Activated T-helper 2 cell treated with anti-CD3 and anti-CD28 coated beads, Interferon-gamma antibody, Interleukin-2, Interleukin-4, amounts not matched to agents 10 μg/mL and 5 μg/mL and 100 μg/mL, durations not matched to agents 14 hours and 24 hours and 36 hours (primary cell): ENCODE measurements at places on chromosomes 13 and 19. TPM values are rescaled to one million over a fixed set of nuclear protein-coding genes. Genes with fewer than 3 reads are reported as not detected.

GRCh38 chr19:3285647-3286176 lies 61.3 kb downstream of the CELF5 start:
- no peak for DNase-seq

DNA sequence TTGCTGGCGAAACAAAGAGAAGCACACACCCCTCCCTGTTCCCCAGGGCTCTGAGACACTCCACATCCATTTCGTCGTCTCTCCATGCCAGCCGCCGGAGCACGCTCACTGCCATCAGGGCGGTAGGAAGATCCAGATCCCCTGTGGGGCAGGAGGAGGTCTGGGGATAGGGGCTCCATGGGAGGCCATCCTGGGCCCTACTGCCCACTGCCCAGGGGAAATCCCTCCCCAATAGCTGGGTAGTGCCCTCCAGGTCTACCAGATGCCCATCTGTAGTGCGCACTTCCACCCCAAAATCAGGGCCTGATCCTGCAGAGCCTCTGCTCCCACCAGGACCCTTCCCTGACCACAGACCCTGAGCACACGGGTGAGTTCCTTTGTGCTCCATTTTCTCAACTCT lies 80.3 kb downstream of the EFNB2 start:
- no peak for DNase-seq

DNA sequence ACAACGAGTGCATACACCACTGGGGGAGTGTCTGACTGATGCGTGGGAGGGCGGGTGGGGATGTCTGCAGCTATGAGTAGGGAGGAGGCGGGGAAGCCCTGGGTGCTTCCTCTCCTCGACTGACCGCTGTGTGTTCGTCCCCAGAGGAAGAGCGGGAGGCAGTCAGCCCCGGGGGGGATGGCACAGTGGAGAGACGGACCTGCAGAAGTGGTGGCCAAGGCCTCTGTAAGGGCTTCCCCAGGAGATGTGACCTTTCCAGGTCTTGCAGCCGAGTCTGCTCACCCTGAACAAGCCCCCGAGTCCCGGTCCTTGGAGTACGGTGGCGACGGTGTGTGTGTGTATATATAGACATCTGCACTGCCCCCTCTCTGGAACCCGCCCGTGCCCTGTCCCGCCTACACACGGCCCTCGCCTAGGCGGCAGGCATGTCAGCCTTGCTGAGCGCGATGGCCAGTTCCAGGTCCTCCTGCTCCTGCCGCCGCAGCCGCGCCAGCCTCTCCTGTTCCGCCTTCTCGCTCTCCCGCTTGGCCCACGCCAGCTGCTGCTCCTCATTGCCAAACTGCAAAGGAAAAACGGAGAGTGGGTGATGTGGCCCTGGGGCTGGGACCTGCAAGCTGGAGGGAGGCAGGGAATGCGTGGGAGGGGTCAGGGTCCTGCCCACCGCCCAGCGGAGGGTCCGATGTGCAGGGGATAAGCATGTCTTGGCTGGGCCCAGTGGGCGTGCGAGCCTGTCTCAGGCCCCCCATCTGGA lies 30.8 kb downstream of the KLF2 start:
- no peak for DNase-seq

Gene ZNF256
- 2.7 and 3.0 TPM in 2 replicates for total RNA-seq

GRCh38 chr13:109274188-109274821 lies 512.1 kb downstream of the IRS2 start:
- no peak for DNase-seq

Gene ZNF497
- 0.76 and 2.2 TPM in 2 replicates for total RNA-seq

GRCh38 chr19:42226886-42227285 lies 6.8 kb downstream of the ZNF526 start:
- DNase-seq = no peak

DNA sequence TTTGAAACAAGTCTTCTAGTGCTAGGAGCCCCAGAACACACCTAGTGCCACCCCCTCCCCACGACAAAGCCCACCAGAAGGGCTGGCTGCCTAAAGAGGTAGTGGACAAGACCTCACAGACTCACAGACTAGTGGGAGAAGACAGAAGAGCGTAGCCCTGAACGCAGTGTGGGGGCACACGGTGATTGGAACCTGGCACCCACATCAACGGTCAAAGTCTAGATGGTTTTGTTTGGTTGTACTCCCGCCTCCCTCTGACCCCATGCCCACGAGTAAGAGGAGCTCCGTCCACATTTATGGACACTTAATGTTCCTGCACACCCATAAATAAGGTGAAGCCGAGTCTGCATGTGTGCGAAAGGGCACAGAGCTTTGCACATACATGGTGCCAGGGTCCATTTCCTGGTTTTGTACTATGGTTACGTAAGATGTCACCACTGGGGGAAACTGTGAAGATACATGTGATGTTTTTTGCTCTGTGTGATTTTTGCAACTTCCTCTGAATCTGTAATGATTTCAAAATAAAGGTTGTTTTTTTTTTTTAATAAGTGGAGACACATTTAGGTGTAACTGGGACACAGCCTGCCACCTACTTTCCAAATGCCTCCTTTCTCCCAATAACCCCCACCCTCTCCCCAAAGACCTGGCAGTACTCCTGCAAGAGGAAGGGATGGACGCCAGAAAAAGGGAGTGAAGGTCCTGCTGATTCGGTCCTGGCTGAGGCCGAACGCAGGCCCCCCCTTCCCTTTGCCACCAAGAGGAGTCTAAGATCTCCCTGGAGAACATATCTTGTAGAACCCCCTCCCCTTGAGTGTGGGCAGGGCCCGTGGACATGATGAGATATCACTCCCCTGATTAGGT lies 72.8 kb downstream of the GNG7 start:
- no peak for DNase-seq

DNA sequence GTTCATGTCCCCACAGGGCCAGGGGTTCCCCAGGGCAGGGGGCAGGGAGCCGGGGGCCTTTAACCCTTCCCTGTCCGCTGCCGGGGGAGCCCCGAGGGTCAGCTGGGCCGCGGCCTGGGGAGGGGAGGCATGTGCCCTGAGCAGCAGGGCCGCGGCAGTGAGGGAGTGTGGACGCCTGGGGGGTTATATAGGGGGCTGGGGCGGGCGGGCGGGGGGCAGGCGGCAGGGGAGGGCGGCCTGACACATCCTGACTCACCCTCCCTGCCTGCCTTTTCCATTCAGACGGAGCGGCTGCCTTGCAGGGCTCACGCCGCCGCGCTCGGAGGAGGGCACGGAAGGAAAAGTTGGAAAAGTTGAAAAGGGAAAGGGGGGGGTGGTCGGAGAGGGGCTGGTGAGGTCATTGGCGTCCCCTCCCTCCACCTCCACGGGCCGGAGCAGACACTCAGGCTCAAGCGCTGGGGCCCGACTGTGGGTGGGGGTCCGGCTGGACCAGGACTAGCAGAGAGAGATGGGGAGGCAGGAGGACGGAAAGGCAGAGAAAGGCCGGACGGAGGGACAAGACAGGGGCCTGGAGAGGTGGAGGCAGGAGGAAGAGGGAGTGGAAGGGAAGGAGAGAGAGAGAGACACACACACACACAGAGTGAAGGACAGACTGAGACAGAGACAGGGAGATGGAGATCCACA lies at the start of gene IL11:
TSS of gene IL11 (minus strand) at position 159 of the 684 bp plus-strand sequence. CDS start at position 6, 153 bp downstream.
- no peak for DNase-seq

Gene ZNF723
- total RNA-seq = not detected in 2 replicates

Gene FBXO17
- total RNA-seq = not detected in 2 replicates

Gene OR7D2
- 0.37 and 0.62 TPM in 2 replicates for total RNA-seq

Gene SLC25A41
- total RNA-seq = 0.30 and 0.32 TPM in 2 replicates

Gene ZNF763
- 0.43 and 0.74 TPM in 2 replicates for total RNA-seq

DNA sequence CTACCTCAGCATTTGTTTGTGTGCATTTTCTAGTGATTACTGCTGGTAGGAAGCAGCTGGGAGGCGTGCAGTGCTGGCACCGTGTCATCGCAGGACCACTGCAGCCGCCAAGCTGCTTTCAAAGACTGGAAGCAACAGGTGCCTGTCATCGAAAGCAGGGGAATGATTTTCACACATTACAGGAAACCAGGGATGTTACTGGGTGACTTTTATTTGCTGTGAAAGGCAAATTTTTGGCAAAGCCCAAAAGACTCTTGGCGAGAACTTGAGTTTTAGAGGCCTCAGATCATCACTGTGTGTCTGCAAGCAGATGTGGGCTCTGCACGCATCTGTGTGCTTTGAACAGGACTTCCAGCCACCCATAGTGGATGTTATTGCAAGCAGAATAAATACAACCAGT lies 176.4 kb downstream of the FLT1 start:
- no peak for DNase-seq

Gene PNKP
- 111 and 117 TPM in 2 replicates for total RNA-seq

Gene SIGLEC8
- 0.07 and 0.18 TPM in 2 replicates for total RNA-seq

GRCh38 chr19:11324079-11324661 lies 15.3 kb downstream of the RAB3D start:
- DNase-seq = peak; percentile 41

Gene KCNC3
- total RNA-seq = 17.6 and 19.2 TPM in 2 replicates

Gene KLK10
- total RNA-seq = not detected in 2 replicates

Gene ARHGAP45
- 158 TPM in 2 replicates for total RNA-seq

DNA sequence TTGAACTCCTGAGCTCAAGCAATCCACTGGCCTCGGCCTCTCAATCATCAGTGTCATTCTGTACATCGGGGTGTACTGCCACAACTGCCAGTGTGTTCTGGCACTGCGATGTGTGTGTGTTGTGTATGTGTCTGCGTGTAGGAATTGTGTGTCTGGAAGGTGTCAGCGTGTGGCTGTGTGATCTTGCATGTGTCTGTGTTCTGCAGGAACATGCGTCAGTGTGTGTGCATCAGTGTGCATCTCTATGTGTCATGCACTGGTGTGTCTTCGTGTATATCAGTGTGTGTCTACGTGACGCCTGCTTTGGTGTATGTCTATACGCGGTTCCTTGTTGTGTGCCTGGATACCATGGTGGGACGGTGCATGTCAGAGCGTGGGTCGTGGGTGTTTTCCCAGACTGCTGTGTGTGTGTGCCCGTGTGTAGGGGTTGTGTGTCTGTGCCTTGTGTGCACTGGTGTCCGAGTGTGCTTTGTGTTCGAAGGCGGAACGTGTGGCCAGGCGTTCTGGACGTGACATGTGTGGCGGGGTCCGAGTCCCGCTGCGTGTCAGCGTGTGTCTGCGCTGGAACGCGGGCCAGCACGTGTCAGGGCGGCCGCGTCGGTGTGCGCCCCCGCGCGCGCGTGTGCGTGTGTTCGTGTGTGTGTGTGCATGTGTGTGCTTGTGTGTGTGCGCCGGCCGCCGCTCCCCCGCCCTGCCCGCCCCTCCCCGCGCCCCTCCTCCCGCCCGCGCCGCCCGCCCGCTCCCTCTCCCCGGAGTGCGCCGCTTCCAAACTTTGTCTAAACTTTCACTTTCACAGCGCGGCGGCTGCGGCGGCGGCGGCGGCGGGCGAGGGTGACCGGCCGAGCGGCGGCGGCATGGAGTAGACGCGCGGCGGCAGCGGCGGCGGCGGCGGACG lies at the start of gene NFIX:
TSS of gene NFIX (plus strand) at position 775 of the 895 bp plus-strand sequence. CDS start 363 bp downstream, outside the sequence.
- peak; percentile 57 for DNase-seq

- no peak for DNase-seq
Observed at GRCh38 chr19:55447421-55448174, 4.5 kb upstream of the SHISA7 start.

Gene KLK3
- not detected in 2 replicates for total RNA-seq

DNA sequence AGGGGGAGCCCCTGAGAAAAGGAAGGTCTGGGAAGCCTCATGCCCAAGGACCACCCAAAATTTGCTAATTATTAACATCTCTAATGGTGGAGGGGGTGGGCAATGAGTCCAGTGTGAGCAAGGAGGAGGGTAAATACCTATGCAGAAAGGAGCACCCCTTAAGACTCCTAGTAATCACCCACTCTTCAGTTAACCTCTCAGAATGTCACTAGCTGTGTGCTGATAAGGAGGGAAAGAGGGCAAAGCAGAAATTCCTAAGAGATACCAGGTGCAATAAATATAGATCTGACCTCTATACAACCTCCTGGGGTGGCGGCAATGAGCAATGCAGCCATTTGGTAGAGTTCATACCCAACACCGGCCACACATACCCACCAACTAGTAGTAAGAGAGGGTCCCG lies 12.7 kb upstream of the DPY19L3 start:
- DNase-seq = no peak

DNA sequence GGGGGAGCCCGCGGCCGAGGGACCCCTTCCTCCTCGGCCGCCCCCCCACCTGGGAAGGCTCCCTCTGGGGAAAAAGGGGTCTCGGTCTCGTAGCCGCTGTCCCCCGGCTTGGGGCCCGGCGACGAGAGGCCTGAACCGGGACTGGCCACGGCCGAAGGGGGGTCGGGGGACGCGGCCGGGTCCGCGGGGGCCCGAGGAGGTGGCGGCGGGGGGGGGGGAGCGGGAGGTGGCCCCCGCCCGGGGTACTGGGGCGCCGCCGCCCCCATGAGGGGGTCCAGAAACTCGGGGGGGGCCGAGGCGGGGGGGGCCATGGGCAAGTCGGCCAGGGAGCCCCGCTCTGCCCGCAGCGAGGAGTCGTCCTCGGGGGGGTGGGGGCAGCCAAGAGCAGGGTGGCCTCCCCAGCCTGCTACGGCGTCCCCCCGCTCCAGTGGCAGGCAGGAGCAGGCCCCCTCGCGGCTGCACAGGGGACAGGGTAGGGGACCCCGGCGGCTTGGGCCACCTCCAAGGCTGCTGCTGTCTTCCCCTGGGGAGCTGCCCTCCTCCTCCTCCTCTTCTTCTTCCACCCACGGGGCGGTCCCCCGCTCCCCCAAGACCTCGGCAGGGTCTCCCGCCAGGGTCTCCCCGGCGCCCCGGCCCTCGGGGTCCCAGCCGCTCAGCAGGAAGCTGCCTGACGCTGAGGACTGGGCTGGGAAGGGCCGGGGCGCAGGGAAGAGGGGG lies 12.9 kb downstream of the LMTK3 start:
- DNase-seq = no peak

DNA sequence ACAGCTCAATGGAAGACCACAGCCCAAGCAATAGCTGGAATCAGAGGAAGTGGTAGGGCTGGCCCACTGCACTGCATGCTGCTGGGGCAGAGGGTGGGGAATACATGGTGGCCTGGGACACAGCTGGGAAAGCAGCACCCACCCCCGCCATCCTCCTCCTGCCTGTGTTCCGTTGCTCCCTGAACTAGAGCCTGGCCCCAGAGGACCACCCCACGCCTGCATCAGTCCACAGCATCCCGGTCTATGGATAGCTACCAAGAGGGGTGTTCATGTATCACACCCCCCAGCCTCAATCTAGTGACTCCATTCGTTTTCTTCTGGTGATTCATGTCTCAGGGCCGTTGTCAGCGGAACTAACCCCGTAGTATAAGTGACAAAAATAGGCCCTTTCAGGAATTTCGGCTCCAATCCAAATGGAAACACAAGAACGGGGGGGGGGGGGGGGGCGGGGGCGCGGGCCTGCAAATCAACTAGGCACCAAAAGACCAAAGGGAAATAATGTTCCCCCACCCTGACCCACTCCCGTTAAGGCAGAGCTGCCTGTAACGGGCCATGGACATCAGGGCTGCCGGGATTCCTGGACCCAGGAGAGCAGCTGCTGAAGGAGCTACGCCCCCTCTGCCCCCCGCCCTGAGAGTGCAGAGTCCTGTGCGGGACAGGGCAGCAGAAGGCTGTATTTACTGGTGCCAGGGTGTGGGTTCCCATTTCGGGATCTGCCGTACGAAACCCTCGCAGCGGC lies 18.9 kb upstream of the EPHX3 start:
- DNase-seq = no peak

GRCh38 chr13:80074143-80074752 lies 266.7 kb downstream of the SPRY2 start:
- no peak for DNase-seq
